ENCODE measurements at places on chromosomes 16 and 17.

DNA sequence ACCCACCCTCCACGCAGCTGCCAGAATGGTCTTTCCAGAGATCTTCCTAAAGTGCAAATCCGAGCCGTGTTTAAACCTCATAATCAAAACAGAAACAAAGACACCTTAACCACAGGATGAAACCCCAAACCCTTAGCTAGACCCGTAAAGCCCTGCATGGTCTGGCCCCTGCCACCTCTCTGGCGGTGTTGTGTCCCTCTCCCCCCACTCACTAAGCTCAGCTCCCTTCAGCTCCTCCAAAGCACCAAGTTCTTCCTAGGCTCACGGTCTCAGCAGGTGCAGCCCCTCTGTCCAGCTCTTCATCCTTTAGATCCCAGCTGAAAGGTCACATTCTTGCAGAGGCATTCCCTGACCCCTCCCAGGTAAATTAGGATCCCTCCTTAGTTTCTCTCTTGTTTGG, 4.4 kb upstream of the NXPH3 start:
- DNase-seq = peak; percentile 59

DNA sequence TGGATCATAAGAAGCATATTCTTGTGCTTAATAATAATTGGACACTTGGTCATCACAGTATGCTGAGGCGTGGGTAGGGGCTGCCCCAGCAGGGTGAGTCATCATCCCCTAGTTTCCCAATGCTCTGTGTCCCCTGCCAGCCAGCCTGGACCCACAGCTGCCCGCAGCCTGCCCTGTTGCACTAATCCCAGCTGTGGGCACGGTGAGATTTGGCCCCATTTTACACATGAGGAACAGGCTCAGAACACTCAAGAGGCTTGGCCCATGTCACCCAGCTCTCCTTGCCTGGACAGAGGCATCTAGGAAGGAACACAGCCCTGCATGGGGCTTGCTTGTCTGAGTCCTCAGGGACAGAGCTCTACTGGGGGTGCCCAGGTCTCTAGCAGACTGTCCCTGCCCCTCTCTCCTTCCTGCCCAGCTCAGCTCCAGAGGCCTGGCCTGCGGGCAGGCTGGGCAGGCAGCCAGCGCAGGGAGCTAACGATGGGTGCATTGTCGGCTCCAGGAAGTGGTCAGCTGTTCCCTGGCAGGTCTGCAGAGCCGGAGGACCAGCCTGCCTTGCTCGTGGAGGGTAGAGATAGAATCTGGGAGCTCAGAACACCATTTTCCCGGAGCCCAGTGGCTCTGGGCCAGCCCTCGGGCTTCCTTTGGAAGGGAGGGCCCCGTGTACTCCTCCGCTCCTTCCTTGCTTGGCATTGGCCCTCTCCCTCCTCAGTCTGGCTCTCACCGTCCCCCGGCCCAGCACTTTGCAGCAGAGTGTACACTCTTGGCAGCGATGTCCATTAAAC, 189.4 kb downstream of the RAB11FIP4 start:
- DNase-seq = peak; percentile 83

- DNase-seq = no peak
These were observed 6.0 kb downstream of the CETP start for GRCh38 chr16:56967733-56968132.

- DNase-seq = peak; percentile 96
These were observed 5.8 kb downstream of the TRIM25 start for GRCh38 chr17:56908001-56908542.

- DNase-seq = peak; percentile 27
These were observed 5.2 kb upstream of the RAI1 start for GRCh38 chr17:17675925-17676534.

GRCh38 chr17:74276541-74277009, 2.5 kb downstream of the DNAI2 start:
- DNase-seq = no peak

Measured in spleen (tissue), 13 donors.